Activated naive CD4-positive, alpha-beta T cell treated with anti-CD3 and anti-CD28 coated beads for 36 hours (primary cell): ENCODE measurements at places on chromosomes 4 and X. TPM values are rescaled to one million over a fixed set of nuclear protein-coding genes. Genes with fewer than 3 reads are reported as not detected.

DNA sequence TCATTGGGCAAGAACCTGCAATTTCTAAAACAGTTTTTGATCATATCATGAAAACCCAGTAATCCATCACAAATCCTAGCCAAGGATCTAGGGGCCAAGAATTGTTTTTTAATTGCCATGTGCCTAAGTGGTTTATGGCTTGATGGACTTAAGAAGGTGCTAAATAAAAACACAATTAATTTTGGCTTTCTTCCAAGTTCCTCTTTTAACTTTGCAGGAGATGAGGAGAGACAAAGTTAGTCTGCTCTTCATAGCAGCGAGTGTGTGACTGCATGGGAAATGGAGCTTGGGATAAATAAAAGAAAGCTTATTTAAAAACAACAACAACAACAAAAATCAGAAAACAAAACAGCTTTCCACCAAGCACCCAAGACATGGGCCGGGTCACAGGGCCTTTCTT is 41.4 kb downstream of the ARHGEF9 start:
- no peak overlapping the region for H3K27ac ChIP-seq
- no peak for DNase-seq
- H3K4me1 ChIP-seq, result peaks cover 31% of the 10 kb centered on the region
- H3K4me3 ChIP-seq, result no peak overlapping the region
- H3K36me3 ChIP-seq, result no peaks in the 10 kb centered on the region

GRCh38 chrX:44244008-44244407 is 99.5 kb downstream of the EFHC2 start:
- H3K27ac ChIP-seq, result no peak overlapping the region
- no peak overlapping the region for H3K4me3 ChIP-seq
- H3K4me1 ChIP-seq, result peaks cover 17% of the 10 kb centered on the region
- no peaks in the 10 kb centered on the region for H3K27me3 ChIP-seq
- no peak for DNase-seq

The NCAPG gene
- total RNA-seq, result 70.2 TPM

GRCh38 chr4:26088433-26088928 is 174.5 kb downstream of the SMIM20 start:
- peaks cover 47% of the 10 kb centered on the region for H3K4me1 ChIP-seq
- DNase-seq, result peak; percentile 75
- H3K4me3 ChIP-seq, result peak overlapping the region; percentile 19
- H3K27ac ChIP-seq, result peak overlapping the region; percentile 93
